Esophagus muscularis mucosa (tissue), 4 donors: ENCODE measurements at places on chromosomes 16 and 17. TPM values are rescaled to one million over a fixed set of nuclear protein-coding genes. Genes with fewer than 3 reads are reported as not detected.

The ZBTB4 gene
- total RNA-seq: 57.5 TPM

The MAPT gene
- total RNA-seq: 8.0 TPM

The UBE2O gene
- total RNA-seq: 21.7 TPM

The TM4SF5 gene
- not detected for total RNA-seq

The MYH10 gene
- total RNA-seq: 42.0 TPM

The CEP112 gene
- 24.5 TPM for total RNA-seq

The RASL10B gene
- 16.9 TPM for total RNA-seq

The CX3CL1 gene
- total RNA-seq: 32.5 TPM

DNA sequence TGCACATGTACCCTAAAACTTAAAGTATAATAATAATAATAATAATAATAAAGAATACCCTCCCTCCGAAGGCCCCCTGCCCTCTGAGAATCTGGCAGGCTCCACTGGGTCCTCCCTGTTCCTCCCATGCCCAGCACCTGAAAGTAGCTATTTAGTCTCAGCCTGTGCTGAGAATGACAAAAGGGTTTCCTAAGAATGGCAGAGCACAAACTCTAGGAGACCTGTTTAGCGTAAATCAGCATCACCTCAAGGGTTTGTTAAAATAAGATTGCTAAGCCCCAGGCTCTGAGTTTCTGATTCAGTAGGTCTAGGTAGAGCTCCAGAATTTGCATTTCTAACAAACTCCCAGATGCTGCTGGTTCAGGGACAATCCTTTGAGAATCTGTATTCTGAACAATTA lies 606.8 kb upstream of the CDH11 start:
- H3K4me3 ChIP-seq: no peak overlapping the region
- no peak for DNase-seq
- H3K36me3 ChIP-seq: no peaks in the 10 kb centered on the region
- no peaks in the 10 kb centered on the region for H3K4me1 ChIP-seq
- H3K27ac ChIP-seq: no peak overlapping the region

GRCh38 chr17:16446338-16446983 lies 31.1 kb downstream of the TRPV2 start:
- no peak overlapping the region for H3K27ac ChIP-seq
- DNase-seq: no peak
- peaks cover 20% of the 10 kb centered on the region for H3K4me1 ChIP-seq
- no peaks in the 10 kb centered on the region for H3K27me3 ChIP-seq
- peaks cover 74% of the 10 kb centered on the region for H3K36me3 ChIP-seq

GRCh38 chr17:16352667-16353316 lies 477 bp downstream of the CENPV start:
- peak overlapping the region; percentile 76 for H3K4me3 ChIP-seq
- DNase-seq: no peak
- peaks cover 24% of the 10 kb centered on the region for H3K4me1 ChIP-seq

GRCh38 chr16:58338205-58338604 lies 43.4 kb upstream of the PRSS54 start:
- H3K27ac ChIP-seq: no peak overlapping the region
- no peak for DNase-seq
- peaks cover 17% of the 10 kb centered on the region for H3K4me1 ChIP-seq
- no peak overlapping the region for H3K4me3 ChIP-seq

GRCh38 chr17:59439262-59439661 lies 107.8 kb downstream of the YPEL2 start:
- no peaks in the 10 kb centered on the region for H3K27me3 ChIP-seq
- H3K27ac ChIP-seq: peak overlapping the region; percentile 77
- H3K4me1 ChIP-seq: peaks cover 29% of the 10 kb centered on the region
- H3K4me3 ChIP-seq: no peak overlapping the region
- no peak for DNase-seq

GRCh38 chr17:65131946-65132345 lies 5.2 kb upstream of the RGS9 start:
- no peaks in the 10 kb centered on the region for H3K27me3 ChIP-seq
- peaks cover 4% of the 10 kb centered on the region for H3K4me1 ChIP-seq
- no peak for DNase-seq
- no peaks in the 10 kb centered on the region for H3K36me3 ChIP-seq
- H3K4me3 ChIP-seq: no peak overlapping the region

GRCh38 chr17:75524970-75525805 lies at the start of gene LLGL2:
Gene LLGL2, plus strand, starts transcription at chr17:75525697. Its CDS starts 17,730 bp downstream, at chr17:75543427.
- H3K4me1 ChIP-seq: peaks cover 17% of the 10 kb centered on the region
- H3K4me3 ChIP-seq: peak within 1 kb of the TSS; percentile 71
- H3K36me3 ChIP-seq: peaks cover 10% of the 10 kb centered on the region
- peak within 1 kb of the TSS; percentile 75 for H3K27ac ChIP-seq

DNA sequence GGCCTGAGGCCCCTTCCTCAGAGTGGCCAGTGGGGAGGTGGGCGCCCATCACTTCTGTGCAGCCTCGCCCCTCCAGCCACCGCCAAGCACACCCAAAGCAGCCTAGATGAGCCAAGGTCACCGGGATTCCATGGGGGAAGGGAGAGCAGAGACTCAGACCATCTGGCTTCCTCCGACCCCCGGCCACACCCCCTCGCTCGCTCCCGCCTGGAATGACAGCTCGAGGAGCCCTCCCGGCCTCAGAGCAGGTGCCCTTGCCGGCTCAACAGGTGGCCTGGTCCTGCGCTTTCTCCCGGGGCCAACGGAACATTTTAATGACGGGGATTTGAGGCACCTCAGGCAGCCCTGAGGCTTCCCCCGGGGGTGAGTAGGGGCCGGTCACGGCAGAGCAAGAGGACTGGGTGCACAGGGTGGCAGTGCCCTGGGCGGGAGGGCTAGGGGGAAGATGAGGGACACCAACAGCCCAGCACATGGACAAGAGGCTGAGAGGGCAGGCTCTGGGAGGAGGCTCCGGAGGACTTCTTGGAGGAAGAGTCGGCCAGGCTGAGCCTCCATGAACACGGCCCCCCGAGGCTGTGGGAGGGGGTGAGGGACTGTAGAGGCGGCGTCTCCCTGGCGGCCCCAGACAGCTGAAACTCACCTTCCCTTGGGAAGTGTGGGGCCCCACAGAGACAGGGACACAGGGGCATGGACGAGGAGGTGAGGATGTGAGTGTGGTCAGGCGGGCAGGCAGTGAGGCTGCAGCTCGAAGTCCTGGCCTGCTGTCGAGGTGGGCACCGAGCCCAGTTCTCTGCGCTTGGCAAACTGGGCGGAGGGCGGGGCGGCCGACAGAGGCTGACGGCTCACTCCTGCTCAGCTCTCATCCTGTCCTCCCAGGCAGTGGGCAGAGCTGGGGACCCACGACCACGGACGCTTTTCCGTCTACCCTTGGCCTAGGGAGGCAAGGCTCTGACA lies 12.5 kb upstream of the C1QTNF8 start:
- peaks cover 24% of the 10 kb centered on the region for H3K4me1 ChIP-seq
- H3K27me3 ChIP-seq: no peaks in the 10 kb centered on the region
- no peaks in the 10 kb centered on the region for H3K36me3 ChIP-seq
- DNase-seq: no peak
- no peak overlapping the region for H3K27ac ChIP-seq

DNA sequence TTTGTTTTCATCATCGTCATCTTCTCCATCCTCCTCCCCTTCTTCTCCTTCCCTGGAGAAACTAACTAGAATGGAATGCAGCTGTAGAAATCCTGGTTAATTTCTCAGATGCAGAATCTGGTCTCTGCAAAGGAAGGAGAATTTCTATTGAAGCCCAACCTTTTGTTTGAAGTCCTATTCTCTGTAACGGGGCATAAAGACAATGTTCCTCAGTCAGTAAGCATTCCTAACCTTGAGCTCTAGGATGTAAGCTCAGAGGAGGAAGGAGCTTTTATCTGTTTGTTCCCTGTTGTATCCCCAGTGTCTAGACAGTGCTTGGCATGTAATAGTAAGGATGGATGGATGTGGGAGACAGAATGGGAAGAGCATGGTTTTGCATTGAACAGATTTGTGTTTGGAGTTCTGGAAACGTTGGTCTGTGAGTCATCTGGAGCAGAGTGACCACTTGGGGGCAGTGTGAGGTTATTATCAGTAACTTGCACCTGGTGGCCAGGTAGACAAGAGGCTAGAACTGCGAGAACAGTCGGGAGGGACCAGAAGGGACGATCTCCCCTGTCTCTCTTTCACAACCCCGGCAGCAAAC lies 363.7 kb downstream of the SNX29 start:
- no peak overlapping the region for H3K27ac ChIP-seq
- DNase-seq: no peak
- peaks cover 9% of the 10 kb centered on the region for H3K4me1 ChIP-seq
- no peaks in the 10 kb centered on the region for H3K27me3 ChIP-seq
- no peaks in the 10 kb centered on the region for H3K36me3 ChIP-seq

DNA sequence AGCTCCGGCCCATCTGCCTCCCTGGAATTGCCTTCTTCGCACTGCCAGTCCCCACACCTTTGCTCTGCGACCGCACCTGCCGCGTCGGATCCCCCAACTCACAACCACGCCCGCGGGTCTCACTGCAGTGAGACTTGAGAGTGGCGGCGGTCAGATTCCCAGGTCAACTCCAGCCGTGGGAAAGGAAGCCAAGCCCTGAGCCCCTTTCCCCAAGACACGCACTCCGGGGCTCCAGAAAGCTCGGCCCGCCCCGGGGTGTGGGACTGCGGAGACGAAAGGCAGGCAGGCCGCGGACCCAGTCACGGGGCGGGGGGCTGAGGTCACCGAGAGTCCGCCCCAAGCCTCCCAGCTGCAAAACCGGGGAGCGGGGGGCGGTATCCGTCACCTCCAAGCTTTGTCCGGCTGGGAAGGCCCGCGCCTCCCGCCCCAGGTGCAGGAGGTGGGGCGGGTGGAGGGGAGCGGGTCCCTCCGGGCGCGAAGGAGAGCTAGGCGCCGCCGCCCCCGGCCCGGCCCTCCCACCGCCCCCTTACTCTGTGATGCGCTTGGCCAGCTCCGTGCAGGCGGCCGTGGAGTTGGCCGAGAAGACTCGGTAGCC lies 615 bp downstream of the PRPSAP1 start:
- H3K27me3 ChIP-seq: no peaks in the 10 kb centered on the region
- H3K36me3 ChIP-seq: peaks cover 2% of the 10 kb centered on the region
- peak overlapping the region; percentile 99 for H3K4me3 ChIP-seq
- H3K27ac ChIP-seq: peak overlapping the region; percentile 86
- DNase-seq: no peak

DNA sequence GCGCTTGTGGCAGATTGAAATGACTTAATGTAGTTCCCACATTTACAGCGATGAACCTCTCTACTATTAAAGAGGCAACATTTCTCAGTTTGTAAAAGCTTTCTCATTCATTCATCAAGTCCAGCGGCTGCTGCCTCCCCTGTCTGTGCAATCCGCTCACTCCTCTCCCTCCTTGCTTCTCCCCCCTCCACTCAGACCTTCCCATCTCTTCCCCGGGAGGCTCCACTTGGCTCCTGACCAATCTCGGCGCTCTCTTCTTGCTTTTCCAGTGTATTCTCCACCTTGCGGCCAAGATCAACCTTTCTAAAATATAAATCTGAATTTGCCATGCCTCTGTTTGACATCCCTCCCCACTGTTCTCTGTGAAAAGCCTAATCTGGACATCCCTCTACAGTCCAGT lies 117.5 kb downstream of the ASIC2 start:
- DNase-seq: no peak
- no peak overlapping the region for H3K27ac ChIP-seq
- H3K27me3 ChIP-seq: no peaks in the 10 kb centered on the region
- no peaks in the 10 kb centered on the region for H3K36me3 ChIP-seq
- H3K4me1 ChIP-seq: peaks cover 8% of the 10 kb centered on the region

- peaks cover 6% of the 10 kb centered on the region for H3K27me3 ChIP-seq
- H3K4me3 ChIP-seq: no peak overlapping the region
- peaks cover 14% of the 10 kb centered on the region for H3K4me1 ChIP-seq
- DNase-seq: no peak
Observed at GRCh38 chr17:21370430-21370829, 5.7 kb upstream of the KCNJ12 start.

DNA sequence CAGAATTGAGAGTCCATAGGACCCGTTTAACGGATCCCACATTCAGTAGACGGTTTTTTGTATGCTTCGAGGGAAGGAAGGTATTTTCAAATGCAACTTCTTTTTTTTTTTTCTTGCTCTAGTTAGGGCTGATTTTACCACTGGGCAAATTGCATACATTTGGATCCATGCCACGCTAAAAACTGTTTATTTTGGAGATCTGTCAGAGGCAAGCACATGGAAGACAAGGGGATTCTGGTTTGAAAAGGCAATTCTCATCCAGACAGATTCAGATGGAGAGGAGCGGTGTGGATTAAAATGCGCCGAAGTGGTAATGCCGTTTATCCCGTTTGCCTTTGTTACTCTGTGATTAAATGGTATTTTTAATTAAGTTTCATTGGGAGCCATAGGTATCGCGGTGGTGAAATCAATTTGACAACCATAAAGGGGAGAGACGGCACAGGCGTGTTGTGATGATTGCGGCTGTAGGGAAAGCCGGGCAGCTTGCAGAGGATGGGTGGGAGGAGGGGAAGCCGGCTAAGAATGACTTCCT lies 170.4 kb downstream of the IRX3 start:
- H3K4me3 ChIP-seq: no peak overlapping the region
- H3K4me1 ChIP-seq: no peaks in the 10 kb centered on the region
- no peak for DNase-seq
- H3K27ac ChIP-seq: no peak overlapping the region

DNA sequence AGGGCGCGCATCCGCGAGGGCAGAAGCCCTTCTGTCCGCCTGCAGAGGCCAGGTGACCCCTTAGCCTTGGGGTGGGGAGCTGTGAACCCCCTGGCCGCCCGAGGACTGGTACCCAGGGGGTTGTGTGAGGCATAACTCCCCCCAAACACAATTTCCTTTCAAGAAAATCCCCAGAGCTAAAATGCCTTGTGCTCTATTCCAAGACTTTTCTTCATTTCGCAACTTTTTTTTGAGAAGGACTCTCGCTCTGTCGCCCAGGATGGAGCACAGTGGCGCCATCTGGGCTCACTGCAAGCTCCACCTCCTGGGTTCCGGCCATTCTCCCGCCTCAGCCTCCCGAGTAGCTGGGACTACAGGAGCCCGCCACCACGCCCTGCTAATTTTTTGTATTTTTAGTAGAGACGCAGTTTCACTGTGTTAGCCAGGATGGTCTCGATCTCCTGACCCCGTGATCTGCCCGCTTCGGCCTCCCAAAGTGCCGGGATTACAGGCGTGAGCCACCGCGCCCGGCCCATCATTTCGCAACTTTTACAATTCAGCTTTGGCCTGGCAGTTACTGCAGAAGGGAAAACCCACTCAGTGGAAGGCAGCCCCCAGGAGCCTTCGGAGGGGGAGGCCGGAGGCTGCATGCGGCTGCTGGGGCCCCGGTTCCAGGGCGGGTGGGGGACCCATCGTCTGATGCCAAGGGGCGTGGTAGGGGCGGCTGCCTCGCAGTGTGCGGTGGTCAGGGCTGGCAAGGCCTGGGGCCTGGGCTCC lies 963 bp upstream of the APRT start:
- peaks cover 45% of the 10 kb centered on the region for H3K4me1 ChIP-seq
- peaks cover 24% of the 10 kb centered on the region for H3K36me3 ChIP-seq
- H3K27me3 ChIP-seq: no peaks in the 10 kb centered on the region
- H3K27ac ChIP-seq: peak overlapping the region; percentile 86

DNA sequence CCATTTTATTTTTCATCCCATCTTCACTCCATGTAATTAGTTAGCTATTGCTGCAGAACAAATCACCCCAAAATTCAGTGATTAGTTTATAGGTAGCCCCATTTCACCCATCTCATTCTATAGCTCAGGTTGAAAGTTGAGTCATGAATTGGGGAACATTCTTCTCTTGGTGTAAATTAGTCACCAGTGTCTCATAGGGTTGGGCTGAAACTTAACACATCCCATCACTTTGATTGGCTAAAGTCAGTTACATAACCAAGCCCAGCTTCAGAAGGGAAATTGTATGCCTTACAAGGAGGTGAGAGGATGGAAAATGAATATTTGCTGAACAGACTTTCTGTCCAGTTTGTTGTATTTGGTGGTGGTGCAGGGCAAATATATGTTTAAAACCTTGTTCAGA lies 477.5 kb downstream of the WWOX start:
- no peak overlapping the region for H3K27ac ChIP-seq
- H3K36me3 ChIP-seq: no peaks in the 10 kb centered on the region
- no peak overlapping the region for H3K4me3 ChIP-seq
- H3K27me3 ChIP-seq: no peaks in the 10 kb centered on the region
